ENCODE measurements at places on chromosomes 6 and 20.

DNA sequence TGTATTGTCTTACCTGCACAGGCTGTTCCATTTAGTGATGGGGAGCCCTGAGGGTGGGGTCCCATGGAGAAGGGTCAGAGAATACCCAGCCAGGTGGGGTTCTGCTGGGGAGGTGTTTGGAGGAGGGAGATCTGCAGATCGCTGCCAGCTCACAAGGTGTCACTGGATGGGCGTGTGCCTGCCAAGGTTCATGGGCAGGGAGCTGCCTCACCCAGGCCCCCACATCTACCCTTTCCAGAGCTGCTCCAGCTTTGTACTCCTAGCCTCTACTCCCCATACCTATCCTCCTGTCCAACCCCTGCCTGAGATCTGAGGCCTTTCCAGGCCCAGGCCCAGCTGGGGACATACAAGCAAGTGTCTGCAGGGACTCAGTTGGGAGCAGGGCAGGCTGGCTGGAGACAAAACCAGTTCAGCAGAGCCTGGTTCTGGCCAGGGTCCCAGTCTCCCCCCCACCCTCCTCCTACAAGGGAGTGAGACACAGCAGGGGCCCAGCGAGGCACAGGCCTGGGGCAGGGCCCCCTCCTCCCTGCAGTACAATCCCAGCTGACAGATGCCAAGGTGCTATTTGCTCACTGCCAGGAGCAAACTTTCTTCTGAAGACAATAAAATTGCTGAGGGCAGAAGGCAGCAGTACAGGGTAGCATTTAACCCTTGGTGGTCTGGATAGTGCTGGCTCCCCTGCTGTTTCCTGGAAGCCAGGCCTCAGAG is 19.7 kb downstream of the SPDEF start:
- peak; percentile 60 for DNase-seq

- DNase-seq, result no peak
These were observed 365.3 kb upstream of the PTCHD4 start for GRCh38 chr6:48476257-48476656.

GRCh38 chr6:82494367-82494766 is 130.8 kb downstream of the TPBG start:
- DNase-seq, result no peak

GRCh38 chr20:23023621-23024177 is 11.4 kb upstream of the SSTR4 start:
- no peak for DNase-seq

DNA sequence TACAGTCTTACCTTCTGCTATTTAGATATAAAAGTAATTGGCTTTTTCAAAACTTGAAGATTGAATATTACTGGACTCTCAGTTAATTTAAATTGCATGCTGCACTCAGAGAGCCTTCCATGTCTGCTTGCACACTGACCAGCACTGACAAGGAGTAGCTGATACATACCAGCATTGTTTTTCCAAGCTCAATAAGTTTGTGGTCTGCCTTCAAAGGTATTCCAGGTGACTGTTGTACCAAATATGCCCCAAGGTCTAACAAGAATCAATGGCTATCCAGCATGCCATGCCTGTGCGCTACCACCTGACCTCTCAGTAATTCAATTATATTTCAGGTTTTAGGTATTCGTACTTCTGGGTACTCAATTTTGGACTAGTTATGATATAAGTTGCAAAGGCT is 30.0 kb downstream of the BEND6 start:
- no peak for DNase-seq

DNA sequence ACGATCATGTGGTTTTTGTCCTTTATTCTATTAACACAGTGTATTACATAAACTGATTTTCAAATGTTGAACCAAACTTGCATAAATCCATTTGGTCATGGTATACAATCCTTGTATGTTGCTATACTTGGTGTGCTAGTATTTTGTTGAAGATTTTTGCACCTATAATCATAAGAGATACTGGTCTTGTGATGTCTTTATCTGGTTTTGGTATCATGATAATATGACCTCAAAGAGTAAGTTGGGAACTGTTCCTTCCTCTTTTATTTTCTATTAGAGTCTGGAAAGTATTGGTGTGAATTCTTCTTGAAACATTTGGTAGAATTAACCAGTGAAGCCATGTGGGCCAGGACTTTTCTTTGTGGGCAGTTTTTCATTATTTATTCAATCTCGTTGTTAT is 65.3 kb downstream of the TRPC4AP start:
- DNase-seq, result no peak

GRCh38 chr6:45631396-45631795 is 253.7 kb upstream of the SUPT3H start:
- no peak for DNase-seq

DNA sequence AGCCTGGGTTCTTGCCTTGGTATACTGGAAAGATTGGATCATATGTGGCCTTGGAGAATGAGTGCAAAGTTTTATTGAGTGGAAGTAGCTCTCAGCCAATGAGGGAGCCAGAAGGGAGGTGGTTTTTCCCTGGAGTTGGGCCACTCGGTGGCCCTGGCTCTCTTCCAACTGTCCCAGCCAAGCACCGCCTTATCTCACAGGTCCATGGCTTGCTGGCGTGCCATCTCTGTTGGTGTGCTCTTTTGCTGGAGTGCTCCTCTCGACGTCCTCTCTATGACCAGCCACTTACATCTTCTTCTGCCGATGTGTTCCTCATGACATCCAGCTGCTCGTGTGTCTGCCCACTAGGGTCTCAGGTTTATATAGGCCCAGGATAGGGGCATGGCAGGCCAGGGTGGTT is 505.9 kb upstream of the SYNCRIP start:
- no peak for DNase-seq

GRCh38 chr20:7355051-7355450 is 585.2 kb downstream of the HAO1 start:
- no peak for DNase-seq

GRCh38 chr6:36536873-36537547 is 10.3 kb downstream of the STK38 start:
- no peak for DNase-seq

- DNase-seq, result no peak
These were observed 1.3 kb downstream of the PTK7 start for GRCh38 chr6:43077333-43077809.

- DNase-seq, result peak; percentile 40
These were observed 112.0 kb upstream of the CARMIL1 start for GRCh38 chr6:25166955-25167748.

DNA sequence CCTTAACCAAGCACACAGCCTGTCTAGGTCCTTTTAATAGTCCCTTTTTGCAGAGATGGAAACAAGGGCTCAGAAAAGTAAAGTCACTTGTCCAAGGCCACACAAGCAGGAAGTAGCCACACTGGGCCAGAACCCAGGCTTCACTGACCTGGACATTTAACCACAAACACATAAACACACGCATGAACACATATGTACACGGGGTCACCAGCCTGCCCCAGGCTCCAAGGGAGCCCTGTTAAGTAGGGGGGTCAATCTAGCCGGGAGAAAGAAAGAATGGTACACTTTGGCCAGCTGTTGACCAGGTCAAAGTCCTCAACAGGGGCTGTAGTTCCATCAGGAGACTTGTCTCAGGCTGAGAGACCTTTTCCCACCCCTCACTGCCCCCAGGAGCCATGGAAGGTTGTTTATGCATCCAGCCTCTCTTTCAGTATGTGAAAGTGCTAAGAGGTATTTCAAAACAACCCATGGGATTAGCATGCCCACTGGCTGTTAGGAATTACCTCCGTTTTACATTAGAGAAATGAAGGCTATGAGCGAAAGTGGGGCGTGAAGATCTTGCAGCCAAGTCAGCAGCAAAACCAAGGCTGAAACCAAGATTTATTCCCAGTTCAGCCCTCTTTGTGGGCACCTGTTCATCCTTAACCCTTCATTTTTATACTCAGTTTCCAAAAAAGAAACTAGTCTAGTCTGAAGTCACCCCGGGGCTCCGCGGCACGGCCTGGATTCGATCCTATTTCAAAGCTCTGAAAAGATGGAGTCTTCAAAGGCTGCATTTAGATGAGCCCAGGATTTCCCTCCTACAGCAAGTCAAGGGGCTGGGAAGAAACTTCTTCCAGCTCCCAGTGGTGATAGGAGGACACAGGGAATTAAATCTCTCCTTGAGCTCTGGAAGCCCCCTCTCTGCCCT is 9.8 kb downstream of the SDC4 start:
- no peak for DNase-seq

DNA sequence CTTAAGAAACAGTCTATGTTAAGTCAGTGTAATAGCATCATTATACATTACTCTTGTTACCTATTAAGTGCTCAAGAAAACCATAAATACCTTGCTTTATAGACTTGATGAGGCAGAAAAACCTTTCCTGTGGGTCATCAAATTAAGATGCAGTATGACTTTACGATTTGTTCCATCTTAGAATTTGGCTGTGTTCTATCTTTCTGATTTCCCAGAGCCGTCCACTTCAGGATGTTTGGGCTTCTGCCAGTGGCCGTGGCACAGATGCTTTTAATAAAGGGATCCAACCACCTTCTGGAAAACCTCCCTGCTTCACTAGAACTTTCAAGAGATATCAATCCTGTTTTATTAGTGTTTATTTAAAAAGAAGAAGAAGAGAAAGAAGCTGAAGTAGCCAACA is 71.2 kb downstream of the PDE7B start:
- DNase-seq, result no peak

GRCh38 chr6:154479351-154479769 is 31.1 kb downstream of the CNKSR3 start:
- peak; percentile 16 for DNase-seq

- peak; percentile 81 for DNase-seq
These were observed 595 bp downstream of the EYA2 start for GRCh38 chr20:46894971-46895905.

- DNase-seq, result no peak
These were observed 377.6 kb downstream of the ESR1 start for GRCh38 chr6:152184917-152185574.

DNA sequence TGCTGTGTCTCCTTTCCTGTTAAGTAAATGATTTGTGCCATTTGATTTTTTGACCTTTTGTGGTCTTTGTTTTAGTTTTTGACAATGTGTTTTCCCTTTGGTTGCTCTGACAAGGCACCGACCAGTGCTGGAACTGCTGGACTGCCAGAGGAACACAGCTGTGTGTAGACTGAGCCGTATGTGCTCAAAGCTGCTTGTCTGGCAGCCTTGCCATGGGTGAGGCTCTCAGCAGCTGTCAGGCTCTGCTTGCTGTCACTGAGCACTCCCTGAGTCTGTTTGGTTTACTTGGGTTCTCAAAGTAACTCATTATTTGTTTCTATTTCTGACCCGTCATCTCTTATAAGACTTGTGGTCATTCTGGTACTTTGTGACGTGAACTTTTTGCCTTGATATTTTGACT is 15.1 kb upstream of the SNRPB start:
- no peak for DNase-seq

GRCh38 chr6:26003102-26003694 is 40.6 kb downstream of the TRIM38 start:
- DNase-seq, result peak; percentile 61

DNA sequence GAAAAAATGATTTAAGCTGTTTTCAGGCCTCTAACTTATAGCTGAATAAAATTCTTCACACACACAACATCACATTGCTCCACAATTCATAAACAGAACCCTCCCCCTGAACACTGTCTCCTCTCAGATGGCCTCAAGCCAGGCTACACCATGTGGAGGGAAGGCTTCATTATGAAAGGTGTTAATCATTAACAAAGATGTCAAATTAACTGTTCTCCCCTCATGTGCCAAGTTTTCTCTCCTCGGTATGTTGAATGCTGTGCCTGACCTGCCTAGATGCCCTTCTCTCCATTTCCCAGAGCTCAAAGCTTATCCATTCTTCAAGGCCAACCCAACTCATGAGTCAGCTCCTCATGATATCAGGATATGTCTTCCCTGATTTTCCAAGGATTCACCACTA is 210.4 kb downstream of the GMDS start:
- DNase-seq, result no peak

GRCh38 chr20:50930139-50930975 is 880 bp downstream of the ADNP start:
- DNase-seq, result peak; percentile 77

- no peak for DNase-seq
These were observed 46.2 kb upstream of the BCLAF1 start for GRCh38 chr6:136335736-136336363.

GRCh38 chr6:47792216-47792733 is 10.4 kb downstream of the OPN5 start:
- DNase-seq, result no peak

GRCh38 chr6:16162003-16162402 is 33.1 kb downstream of the MYLIP start:
- DNase-seq, result no peak

DNA sequence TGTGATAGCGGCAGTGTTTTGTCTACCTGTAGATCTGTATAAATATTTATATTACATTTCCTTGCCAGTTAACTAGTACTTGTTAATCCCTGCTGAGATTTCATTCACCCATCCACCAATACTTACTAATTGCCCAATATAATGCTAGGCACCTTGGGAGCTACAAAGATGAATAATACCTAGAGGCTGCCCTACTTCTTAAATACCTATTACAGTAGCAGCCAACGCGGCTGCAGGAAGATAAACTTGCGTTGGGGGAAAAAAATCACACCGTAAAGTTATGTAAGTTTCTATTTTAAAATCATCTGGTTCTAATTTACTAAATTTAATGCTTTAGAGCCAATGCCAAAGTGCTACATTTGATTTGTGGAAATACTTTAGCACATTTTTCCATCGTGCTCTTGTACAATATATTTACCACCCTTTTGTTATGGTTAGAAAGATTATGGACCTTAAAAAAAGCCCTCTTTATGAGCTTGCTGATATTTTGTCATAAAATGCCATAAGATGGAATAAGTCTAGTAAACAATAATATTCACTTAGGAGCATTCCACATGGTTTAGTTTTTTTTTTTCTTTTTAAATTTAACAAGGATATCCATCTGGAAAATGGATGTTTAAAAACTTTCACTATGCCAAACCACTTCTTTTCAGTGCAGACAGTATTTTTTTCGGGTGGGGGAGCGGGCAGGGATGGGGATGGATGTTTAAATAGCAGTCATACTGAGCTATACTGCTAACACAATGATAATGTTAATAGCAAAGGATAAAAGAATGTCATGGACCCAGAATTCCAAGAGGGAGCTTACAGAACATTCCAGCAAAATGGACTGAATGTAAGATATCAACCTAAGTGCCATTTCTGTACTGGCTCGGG is 13.2 kb upstream of the NEDD9 start:
- no peak for DNase-seq

DNA sequence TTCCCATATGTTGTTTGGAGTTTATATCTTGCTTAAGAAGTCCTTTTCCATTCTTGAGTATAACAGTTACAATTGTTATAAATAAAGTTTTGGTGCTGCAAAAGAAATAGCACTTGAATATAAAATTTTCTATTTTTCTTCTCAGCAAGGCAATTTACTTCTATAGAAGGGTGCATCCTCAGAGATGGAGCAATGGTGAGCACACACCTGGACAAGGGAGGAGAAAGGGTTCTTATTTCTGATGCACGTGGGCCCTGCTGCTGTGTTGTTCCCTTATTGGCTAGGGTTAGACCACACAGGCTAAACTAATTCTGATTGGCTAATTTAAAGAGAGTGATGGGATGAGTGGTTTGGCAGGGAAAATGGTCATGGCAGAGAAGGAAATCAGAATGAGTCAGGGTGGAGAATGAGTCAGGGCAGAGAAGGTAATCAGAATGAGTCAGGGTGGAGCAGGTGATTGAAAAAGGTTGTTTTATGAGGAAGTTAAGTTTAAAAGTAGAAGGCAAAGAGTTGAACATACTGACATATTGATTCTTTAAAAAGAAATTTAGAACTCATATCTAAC is 38.0 kb downstream of the CST8 start:
- no peak for DNase-seq

GRCh38 chr6:13881621-13882165 is 43.1 kb upstream of the RNF182 start:
- no peak for DNase-seq
